ENCODE measurements at places on chromosomes 2 and 18.

- no peak for DNase-seq
Observed at GRCh38 chr2:63422556-63422955, 165.7 kb downstream of the WDPCP start.

DNA sequence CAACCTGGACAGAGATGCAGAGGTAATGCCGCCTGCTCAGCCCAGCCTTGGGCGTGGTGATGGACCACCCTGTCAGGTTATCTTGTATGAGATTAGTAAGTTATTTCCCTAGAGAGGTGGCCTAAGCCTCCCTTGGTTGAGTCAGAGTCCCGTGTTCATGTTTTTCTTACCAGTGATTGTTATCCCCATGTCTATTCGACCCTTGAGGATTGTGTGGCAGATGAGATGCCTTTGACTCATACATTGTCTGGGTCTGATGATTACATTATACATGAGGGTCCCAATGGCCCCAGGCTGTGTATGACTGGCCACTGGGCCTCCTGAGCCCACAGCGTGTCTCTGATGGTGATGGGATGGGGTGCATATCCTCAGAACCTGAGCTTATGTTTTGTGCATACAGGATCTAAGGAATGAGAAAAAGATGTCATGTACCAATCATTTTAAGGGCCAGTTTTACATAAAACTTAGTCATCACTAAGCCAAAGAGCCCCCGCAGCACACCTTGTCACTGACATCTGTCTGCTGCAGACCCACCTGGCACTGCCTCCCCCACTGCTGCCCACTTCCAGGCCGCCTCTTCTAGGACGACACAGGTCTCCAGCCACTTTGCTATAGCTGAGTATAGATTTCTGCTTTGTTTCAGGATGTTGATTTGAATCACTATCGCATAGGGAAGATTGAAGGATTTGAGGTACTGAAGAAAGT lies 7.7 kb downstream of the PPP1R7 start:
- peak; percentile 37 for DNase-seq

DNA sequence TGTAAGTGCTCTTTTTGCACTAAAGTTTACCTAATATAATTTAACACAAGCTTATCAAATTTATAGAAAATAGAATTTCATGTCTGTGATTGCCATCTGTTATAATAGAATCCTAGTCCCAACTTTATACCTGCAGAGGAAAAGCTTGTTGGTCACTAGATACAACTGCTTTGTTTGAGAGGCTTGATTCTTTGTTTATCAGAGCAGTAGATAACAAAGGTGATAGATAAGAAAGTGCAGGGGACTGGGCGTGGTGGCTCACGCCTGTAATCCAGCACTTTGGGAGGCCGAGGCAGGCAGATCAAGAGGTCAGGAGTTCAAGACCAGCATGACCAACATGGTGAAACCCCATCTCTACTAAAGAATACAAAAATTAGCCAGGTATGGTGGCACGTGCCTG lies 528.0 kb downstream of the STK39 start:
- no peak for DNase-seq

- DNase-seq, result no peak
Observed at GRCh38 chr2:240965905-240966456, 32.4 kb upstream of the SNED1 start.

DNA sequence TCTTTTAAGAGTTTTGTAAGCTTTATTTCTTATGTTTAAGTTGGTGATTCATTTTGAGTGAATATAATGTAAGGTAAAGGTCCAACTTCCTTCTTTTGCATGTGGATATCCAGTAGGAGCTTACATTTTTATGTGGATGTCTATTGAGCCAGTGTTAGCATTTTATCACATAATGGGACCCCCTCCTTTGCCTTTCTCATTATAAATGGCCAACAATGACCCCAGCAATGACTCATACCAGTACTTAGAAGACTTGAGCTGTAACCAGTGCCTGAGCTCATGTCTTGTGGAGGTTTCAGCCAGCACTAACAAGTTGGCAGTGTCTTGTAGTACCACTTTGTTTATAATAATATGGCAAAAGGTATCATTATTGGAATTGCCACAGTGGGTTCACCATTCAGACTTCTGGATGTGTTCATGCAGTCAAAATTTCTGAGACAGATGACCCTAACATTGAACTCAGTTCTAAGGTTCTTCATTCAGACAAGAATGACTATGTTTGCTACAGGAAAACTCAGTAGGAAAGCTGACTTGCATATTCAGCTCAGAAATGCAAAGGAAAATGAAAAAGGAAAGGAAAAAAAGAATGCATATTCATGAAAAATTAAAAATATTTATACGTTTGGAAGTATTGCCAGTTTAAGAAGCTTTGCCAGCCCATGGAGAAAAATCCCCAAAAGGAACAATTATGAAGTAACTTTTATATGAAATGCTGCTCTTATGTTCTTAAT lies 41.0 kb downstream of the CDKL4 start:
- peak; percentile 5 for DNase-seq

- DNase-seq, result peak; percentile 83
Observed at GRCh38 chr2:169462896-169463695, 16.2 kb upstream of the BBS5 start.

DNA sequence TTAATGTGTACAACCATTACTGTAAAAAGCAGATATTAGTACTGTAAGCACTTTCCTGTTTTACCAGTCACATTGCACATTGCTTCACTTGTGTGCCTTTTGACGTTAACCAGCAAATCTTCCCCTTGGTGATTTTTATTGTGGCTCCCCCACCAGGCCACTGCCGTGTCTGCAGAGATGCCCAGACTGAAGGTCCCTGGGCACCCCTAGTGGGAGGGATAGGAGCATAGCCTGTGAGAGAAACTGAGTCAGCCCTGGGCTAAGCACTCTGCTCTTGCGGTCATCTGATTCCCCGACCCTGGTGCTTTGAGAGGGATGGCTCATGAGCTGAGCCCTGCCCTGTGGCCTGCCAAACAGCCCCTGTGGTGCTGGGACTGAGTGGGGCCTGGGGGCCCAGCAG lies 73.4 kb downstream of the INPP4A start:
- DNase-seq, result peak; percentile 46

DNA sequence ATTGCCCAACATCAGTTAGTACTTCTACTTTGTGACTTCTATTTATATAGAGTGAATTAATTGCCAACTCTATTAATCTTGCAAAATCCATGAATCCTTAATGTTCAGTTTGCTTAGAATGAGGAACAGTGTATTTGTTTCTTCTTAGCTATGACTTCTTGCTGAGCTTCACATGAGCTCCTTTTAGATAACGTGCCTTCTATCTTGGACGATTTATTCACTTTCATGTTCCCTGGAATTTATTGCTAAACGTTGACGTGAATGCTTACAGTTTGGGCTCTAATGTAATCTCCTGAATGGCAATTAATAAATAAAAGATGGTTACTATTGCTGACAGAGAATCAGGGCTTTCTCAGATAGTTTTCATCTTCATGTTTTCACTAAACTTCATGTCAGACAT lies 384.5 kb upstream of the NRP2 start:
- no peak for DNase-seq

DNA sequence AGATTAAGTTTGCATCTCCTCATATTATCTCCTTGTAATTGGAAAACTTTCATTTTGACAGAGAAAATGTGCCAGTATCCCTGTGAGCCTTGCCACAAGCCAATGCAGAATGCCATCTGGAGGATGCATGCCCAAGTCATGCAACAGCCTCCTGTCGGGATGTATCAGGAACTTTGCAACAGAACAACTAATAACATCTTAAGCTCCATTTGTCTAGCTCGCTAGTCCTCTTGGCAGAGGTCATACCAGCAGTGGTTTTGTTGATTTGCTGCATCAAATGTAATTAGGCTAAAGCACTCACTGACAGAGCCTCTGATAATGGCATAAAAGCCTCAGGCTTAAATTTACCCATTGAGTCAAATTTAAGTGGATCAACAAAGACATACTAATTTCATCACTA lies 125.8 kb downstream of the UBE2E3 start:
- DNase-seq, result no peak

- DNase-seq, result peak; percentile 63
Observed at GRCh38 chr2:240561325-240561971, 1.3 kb downstream of the DUSP28 start.

DNA sequence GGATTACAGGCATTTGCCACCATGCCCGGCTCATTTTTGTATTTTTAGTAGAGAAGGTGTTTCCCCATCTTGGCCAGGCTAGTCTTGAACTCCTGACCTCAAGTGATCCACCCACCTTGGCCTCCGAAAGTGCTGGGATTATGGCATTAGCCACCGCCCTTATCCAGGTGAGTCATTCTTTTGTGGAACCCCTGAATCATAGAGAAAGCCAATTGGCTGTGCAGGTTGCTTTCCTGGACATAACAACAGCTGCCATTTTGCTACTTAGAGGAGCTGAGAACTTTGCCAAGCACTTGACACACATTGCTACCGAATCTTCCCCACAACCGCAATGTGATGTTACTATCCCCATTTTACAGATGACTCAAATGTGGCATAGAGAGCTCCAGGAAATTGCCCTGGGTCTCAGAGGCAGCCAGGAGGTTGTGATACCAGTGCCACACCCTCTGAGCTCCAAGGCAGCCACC lies 36.0 kb downstream of the SETBP1 start:
- no peak for DNase-seq

Measured in fibroblast of pulmonary artery (primary cell).